ENCODE measurements at places on chromosomes 11 and 22.

DNA sequence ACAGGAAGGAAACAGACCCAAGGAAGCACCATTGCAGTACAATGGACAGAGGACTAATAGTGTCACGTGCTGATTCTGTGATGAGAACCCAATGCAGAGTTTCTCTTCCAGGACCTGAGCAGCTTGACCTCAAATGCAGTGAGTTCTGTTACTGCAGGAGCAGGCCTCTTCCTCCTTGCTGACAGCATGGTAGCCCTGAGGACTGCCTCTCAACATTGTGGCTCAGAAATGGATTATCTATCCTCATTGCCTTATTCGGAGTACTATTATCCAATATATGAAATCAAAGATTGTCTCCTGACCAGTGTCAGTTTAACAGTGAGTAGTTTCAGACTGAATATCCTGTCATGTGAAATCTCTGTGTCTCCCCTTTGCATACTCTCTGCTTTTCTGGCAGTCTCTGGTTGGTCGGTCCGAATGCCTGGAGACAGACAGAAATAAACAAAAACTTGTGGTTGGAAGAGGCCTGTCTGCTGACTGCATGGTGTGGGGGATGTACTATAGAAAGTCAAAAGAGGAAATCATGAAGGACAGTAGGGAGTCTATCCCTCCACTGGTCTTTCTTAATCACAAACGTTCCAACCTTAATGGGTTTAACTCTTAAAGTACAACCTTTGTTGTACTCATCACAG is 6.9 kb upstream of the MS4A14 start:
- no peak for DNase-seq

DNA sequence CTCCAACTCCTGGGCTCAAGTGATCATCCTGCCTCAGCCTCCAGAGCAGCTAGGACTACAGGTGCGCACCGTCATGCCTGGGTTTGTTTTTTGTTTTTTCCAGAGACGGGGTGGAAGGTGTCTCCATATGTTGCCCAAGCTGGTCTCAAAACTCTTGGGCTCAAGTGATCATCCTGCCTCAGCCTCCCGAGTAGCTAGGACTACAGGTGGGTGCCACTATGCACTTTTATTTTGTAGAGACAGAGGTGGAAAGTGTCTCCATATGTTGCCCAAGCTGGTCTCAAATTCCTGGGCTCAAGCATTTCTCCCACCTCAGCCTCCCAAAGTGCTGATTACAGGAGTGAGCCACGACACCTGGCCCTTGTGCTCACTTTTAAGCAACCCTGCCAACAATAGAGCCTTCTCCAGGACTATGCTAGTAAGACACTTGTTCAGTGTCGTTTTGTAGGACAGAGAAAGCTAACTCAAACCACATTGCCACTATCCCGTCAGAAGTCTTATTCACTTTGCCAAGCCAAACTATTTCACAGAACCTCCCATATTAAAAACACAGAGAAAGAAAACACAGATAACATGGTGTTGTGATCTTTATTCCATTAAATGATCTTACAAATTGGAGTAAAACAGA is 9.4 kb upstream of the PLAAT3 start:
- DNase-seq: no peak

- DNase-seq: no peak
Observed at GRCh38 chr11:128924104-128924503, 18.6 kb downstream of the TP53AIP1 start.

DNA sequence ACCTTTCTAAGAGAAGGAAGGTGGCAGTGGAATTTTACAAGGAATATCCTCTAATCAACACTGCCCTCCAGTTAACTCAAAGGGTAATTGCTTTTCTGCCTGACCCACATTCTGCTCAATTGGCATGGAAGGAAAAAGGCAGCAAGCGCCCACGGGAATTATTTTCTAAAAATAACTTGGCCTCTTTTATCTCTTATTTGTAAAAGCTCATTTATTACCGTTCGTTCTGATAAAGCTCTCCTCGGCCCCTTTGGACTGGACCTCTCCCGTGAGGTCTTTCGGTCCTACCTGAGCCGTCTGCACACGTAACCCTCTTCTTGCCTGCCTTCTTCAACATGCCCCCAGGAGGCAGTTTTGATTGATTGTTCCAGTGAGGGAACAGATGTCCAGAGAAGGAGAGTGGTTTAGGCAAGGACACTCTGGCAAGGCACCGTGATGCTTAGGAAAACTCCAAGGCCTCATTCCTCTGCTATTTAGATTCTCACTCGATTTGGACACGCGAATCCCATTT is 53.2 kb upstream of the CRTAM start:
- no peak for DNase-seq

GRCh38 chr22:48895831-48896765 is 931.6 kb downstream of the BRD1 start:
- DNase-seq: no peak
